ENCODE measurements at places on chromosomes 4 and X.

DNA sequence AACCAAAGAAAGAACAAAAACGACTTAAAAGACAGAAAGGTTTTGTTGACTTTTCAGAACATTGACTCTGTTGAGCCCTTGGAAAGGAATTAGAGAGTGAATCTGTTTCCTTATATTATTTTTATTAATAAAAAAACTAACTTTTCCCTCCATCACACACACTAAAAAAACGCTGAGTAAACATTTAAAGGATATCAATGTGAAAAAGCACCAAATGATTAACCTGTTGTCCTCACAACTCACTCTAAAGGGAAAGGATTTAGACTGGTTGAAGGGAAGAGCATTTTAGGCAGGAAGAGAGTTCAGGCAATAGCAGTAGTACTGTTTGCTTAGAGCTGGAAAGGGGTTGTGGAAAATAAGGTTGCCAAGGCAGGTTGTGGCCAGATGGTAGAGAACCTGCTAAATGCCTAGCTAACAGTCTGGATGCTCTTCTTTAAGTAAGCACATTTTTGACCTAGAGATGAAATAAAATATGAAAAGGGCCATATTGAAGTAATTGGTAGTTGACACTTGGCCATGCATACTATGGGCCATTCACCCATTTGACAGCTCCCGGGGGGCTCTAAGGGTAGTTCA, 98.0 kb upstream of the NDP start:
- DNase-seq = no peak

DNA sequence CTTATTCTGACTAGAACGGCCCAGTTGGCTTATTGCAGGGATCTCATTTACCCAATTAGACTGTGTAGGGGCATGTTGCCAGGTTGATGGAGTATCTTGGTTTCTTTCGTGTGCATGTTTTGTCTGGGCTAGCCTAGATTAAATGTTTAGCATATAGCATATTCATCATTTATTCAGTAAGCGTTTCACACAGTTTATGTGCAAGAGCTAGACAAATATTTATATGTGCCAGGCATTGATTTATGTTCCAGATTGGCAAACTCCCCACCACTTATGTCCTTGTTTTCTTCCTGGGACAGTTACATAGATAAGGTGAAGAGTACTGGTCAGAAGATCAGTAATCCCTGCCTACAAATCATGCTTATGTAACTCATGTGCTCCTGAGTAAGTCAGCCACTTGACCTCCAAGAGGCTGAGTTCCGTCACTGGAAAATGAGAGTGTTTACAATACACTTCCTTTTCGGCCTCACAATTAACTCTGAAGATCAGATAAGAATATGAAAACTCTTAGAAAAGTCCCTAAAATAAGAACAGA, 57.2 kb downstream of the RUFY3 start:
- no peak for DNase-seq

- no peak for DNase-seq
Measured at GRCh38 chrX:51408462-51408861, 75.8 kb downstream of the NUDT10 start.

- DNase-seq = no peak
Measured at GRCh38 chrX:13128104-13128503, 83.7 kb upstream of the FAM9C start.

GRCh38 chr4:21046141-21046540, 345.9 kb downstream of the PACRGL start:
- DNase-seq = no peak

- DNase-seq = no peak
Measured at GRCh38 chr4:122346036-122346435, 32.8 kb upstream of the ADAD1 start.

GRCh38 chr4:118353534-118354030, 779 bp upstream of the PRSS12 start:
- no peak for DNase-seq

GRCh38 chr4:53196882-53197771, 168.7 kb downstream of the SCFD2 start:
- peak; percentile 63 for DNase-seq

DNA sequence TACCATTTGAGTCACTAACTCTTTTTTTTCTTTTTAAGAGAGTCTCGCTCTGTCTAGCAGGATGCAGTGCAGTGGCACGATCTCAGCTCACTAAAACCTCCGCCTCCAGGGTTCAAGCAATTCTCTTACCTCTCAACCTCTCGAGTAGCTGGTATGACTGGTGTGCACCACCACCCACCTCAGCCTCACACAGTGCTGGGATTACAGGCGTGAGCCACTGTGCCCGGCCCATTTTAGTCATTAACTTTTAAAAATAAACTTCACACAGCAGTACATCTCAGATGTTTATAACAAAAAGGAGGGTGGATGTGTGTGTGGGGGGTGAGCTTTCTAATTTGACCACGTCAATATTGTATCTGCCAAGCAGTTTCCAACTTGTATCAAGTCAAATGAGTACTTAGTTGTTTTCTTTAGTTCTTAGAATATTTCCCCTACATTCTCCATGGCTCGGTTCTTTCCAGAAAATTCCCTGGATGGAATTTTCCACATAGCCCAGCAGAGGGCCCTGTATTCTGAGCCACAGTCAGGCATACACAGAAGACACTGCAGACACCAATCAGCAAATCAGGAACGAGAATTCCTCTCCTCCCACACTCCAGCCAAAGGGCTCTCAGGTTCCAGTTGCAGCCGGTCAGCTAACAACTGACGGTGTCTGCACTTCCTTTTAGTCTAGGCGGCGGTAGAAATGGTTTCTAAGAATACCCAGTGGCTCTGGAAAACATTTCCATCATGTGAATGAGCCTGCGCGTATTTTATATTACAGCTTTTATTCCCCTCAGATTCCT, 20.1 kb upstream of the ARAF start:
- no peak for DNase-seq

GRCh38 chr4:169307576-169307975, 36.8 kb upstream of the SH3RF1 start:
- no peak for DNase-seq

DNA sequence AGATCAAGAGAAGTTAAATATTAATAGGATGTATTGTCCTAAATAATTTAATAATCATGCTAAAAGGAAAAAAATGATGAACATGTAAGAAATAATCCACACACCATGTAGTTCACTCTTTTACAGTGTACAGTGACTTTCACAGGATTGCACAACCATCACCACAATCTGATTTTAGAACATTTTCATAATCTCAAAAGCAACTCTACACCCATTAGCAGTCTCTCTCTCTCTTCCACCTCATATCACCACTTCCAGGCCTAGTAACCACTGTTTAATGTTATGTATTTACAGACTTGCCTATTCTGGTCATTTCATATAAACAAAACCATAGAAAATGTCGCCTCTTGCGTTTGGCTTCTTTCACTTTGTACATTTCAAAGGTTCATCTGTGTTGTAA, 153.4 kb downstream of the FSTL5 start:
- no peak for DNase-seq

DNA sequence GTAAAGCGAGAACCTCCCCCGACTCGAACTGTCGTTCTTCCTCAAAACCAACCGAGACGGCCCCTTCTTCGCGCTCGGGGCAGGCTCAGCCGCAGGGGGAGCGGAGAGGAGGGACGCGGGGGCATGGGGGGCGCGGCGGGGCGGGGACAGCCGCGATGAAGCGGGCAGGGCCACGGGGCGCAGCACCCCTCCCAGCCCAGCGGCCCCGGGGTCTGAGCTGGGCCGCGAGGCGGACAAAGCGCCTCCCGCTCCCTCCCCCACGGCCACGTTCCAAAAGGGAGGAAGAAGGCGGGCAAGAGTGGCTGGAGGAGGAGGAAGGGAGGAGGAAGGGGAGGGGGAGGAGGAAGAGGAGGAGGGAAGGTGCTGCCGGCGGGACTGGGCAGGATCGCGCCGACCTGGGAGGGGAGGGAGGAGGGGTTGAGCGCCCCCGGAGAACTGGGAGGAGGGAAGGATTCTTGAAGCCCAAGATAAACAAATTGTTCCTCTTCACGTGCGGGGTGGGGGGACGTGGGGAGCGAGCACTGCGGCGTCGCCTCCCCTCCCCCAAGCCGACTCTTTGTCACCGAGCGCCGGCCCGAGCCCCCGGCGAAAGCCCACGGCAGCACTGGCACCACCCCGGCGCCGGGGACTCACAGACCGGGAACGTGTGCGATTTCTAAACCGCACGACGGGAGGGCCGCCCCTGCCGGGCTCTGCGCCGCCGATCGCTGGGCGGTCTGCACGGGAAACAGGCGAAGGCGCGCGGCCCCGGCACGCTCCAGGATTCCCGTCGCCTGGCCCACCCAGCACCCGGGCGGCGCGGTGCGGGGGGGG, 2.9 kb downstream of the MAML3 start:
- peak; percentile 22 for DNase-seq

- peak; percentile 69 for DNase-seq
Measured at GRCh38 chr4:102627831-102628523, 126.8 kb downstream of the NFKB1 start.

DNA sequence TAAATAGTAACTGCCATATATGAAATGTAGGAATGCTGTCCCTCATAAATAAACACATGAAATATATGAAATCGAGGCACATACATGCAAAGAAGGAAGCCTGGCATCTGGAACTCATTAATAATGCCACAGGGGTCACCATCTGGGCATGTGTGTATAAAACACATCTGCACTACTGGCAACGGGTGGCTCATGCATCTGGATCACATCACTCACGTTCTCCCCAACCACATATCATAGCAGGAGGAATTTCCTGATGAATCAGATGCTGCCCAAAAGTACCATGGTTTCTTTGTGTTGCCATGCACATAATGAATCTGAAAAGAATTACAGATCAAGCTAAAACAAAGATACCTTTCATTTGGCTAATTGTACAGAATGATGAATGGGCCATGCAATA, 28.6 kb downstream of the RNF175 start:
- no peak for DNase-seq

- DNase-seq = no peak
Measured at GRCh38 chr4:124133753-124134152, 578.8 kb downstream of the ANKRD50 start.

- DNase-seq = no peak
Measured at GRCh38 chr4:189874591-189874990, 66.1 kb upstream of the FRG1 start.

GRCh38 chr4:77861495-77861894, 1.1 kb upstream of the MRPL1 start:
- DNase-seq = peak; percentile 68

DNA sequence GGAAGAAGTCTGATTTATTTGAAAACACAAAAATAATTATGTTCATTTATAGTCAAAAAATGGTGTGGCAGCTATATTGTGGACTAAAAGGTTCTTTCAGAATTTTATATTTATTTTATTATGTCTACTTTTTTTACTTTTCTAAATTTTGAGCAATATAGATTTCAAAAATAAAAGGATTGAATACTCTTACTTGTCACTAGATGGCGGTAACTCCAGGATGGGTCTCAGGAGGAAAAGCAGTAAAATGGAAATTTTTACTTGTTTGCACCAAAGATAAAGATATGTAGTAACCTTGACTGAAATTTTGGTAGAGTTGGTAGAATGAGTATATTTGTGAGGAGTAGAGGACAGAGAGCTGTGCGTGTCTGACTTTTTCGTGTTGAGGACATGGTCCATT, 14.5 kb upstream of the DACH2 start:
- DNase-seq = peak; percentile 16

DNA sequence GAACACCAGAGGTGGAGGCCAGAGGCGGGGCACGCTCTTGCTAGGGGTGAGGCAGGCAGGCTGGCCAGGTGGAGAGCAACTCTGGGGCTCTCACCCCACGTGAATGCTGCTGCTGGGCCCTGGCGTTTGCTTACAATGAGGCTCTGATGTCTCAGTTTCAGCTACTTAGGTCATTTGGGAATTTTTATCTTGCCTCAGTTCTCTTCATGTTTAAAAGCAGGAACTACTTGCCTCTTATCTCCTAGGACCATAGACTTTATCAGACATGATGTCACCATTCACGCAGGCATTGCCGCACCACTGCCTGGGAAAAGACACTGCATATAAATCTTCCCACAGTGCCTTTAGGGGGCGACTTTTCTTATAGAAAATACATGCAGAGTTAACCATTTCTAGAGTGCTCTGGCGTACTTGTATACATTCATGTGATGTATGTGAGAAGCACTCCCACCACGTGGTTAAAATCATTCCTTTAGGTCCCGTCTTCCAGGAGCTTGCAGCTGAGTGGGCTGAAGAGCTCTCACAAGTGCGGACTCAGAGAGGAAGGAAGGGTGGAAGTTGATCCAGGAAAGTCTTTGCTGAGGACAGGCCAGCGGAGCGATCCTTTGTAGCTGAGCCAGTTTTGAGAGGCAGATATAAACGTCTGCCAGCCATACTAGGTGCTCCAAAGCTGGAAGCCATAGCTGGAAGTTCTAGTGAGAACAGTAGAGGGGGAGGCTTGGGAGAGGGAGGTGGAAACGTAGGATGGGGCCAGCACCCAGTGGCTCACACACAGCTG, 84.3 kb upstream of the CLDN34 start:
- no peak for DNase-seq

DNA sequence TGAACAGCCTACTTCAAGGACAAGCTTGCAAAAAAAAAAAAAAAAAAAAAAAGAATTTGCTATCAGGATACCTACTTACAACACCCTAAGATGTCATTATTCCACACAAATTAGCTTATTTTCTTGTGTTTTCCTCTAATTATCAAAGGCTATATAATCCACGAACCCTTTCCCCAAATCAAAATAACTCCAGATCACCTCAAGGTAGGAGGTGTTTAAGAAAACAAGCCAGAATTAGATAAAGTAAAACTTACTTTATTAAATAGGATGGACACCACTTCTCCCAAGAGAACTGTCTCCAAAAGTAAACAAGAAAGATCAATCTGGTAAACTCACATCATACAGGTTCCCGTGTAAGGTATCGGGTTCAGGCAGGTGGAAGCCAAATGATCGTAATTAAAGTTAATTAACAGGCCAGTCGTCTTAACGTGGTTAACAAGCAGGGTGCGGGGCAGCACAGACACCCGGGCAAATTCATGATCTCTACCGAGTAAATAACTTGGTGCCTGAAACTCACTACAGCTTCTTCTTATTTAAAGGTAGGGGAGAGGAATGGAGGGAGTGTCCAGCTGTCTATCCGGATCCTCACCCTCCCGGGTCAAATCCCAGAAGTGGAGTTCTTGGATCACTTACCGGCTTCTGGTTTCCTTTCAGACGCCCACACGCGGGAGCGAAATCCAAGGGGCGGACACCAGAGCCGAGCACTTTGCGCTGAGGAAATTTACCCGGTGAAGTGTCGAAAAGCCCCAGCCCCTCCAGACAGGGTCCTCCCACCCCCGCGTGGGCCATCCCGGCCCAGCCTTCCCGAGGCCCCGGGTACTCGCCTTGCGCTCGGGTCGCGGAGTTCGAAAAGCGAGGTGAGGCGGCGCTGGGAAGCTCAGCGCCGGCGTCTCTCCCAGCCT, 708 bp downstream of the ARAP2 start:
- DNase-seq = peak; percentile 42

- no peak for DNase-seq
Measured at GRCh38 chr4:48854982-48855381, 24.1 kb downstream of the OCIAD1 start.

DNA sequence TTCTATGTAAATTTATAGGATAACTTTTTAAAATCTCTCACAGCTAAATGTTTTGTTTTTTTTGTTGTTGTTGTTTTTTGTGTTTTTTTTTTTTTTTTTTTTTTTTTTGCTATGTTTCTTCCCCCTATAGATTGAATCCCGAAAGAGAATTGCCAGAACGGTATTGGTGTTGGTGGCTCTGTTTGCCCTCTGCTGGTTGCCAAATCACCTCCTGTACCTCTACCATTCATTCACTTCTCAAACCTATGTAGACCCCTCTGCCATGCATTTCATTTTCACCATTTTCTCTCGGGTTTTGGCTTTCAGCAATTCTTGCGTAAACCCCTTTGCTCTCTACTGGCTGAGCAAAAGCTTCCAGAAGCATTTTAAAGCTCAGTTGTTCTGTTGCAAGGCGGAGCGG, 4.1 kb downstream of the BRS3 start:
- no peak for DNase-seq
